Epithelial cell of proximal tubule (primary cell): ENCODE measurements at places on chromosomes 13 and 19. TPM values are rescaled to one million over a fixed set of nuclear protein-coding genes. Genes with fewer than 3 reads are reported as not detected.

DNA sequence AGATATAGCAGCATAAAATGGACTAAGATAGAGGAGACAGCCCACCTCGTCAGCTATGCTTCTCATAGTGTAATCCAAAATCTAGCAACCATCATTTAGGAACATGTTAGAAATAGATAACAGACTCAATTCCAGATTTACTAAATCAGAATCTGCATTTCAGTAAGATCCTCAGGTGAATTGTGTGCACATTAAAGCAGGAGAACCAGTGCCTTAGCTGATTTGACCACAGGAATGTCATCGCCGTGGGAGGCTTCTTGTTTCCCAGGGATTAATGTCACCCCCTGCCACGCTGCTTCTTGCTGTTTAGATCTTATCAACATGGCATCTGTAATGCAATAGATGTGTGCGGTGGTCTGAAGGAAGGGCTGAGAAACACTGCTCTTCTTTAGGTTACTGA, 84.0 kb downstream of the GPC5 start:
- DNase-seq, result no peak

ZIC5 gene
- not detected in 2 replicates for total RNA-seq

- DNase-seq, result peak; percentile 63
Measured at GRCh38 chr13:94119360-94119936, 360.0 kb downstream of the DCT start.

DNA sequence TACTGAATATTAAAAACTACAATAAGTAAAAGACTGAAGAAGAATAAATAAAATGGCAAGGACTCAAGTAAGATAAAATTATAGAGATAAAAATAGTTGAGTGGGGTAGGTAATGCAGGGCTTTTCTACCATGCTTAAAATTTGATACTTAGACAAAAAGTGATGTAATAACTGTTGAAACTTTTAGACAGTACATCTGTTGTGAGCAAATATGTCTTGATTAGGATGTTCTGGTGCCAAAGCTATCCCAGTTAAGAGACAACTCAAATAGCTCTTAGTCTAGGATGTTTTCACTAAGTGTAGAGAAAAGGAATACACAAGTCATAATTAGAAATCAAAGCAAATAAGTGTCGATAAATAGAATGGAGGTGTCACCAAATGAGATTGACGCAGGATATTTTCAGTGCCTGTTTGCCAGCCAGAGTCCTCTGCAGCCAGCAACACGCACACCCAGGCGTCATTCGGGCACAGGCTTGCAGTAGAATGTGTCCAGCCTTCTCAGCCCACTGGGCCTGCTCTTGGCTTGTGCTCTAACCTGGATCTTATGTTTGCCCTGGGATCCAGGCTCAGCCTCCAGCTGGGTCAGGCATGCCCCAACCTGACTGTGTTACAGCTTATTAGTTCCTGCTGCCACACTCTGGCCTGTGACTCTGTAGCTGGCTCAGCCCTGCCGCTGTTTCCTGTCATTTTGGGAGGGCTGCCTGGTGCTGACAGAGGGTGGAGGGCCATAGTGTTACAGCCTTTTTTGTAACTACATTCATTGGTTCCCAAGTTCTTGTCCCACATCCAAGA, 766.2 kb downstream of the PCDH17 start:
- DNase-seq, result no peak

DNA sequence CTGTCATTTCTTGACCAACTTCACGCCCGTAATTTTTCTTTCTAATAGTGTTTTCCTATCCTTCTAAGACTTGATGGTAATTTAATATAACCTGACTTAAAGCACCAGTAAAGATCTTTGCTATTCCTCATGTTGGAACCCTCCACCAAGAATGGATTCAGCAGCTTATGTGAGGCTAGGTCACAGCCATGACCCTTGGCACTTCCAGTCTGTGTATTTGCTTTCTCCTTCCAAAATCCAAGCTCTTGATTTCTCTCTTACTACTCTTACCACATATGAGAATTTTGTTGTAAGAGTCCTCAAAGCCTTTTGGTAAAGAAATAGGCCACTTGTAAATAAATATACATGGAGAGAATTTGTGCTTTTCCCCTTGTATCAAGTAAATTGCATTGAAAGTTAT, 61.4 kb downstream of the DHRS12 start:
- DNase-seq, result no peak

GRCh38 chr13:26571518-26571917, 14.0 kb downstream of the WASF3 start:
- DNase-seq, result no peak

ZNF432 gene
- 1.6 and 2.8 TPM in 2 replicates for total RNA-seq

CDC42EP5 gene
- total RNA-seq, result 5.1 and 33.7 TPM in 2 replicates

- no peak for DNase-seq
Measured at GRCh38 chr13:111132948-111133347, 17.8 kb downstream of the ARHGEF7 start.

NCAN gene
- total RNA-seq, result not detected in 2 replicates

ZNF837 gene
- total RNA-seq, result 2.4 and 11.5 TPM in 2 replicates

DNA sequence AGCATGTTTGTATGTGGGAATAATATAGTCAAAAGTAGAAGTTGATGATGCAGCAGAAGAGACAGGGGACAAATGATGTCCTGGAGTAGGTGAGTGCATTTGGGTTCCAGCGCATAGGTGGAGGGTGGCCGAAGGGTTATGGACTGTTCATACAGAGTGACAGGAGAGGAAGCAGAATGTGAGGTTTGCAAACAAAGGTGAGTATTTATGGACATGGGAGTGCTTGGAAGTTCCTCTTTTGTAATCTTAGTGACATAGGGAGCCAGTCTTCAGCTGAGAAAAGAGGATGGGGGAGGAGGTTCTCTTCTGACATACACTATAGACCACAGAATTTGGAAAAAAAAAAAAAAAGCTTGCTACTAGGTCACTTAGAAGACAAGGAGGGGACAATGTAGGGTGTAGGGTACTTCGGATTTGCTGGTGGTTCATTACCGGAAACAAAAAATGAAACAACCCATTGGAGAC, 331.6 kb downstream of the DLEU7 start:
- no peak for DNase-seq

DNA sequence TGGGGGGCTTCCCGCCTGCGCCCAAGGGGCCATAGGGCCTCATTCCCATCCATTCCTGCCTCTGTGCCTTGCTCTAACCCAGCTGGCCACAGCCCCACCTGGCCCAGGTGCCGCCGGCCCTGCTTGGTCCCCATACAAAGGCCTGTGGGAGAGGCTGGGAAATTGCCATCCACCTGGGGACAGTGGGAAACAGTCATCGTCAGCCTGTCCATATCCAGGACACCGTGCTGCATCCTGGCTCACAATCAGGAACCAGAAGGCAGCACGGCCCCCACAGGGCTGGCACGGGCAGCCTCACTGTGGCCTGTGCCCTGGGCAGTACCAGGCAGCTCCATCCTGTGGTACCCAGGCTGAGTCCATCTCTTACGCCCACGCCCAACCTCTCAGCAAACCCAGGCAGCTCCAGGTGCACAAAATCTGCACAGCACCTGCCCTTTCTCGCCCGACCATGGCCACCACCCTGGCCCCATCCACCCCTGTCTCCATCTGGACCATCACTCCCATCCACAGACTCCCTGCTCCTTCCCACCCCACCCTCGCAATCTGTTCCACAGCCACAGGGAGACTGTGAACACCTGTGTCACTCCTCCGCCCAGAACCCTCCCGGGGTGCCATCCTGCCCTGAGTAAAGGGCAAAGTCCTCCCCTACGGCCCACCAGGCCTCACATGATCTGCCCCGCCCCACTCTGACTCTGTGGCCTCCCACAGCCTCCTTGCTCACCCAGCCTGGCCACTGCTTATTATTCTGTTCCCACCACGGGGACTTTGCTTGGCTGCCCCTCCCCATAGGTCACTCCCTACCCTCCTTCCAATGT, 21.1 kb upstream of the FBXO27 start:
- DNase-seq, result no peak

DNA sequence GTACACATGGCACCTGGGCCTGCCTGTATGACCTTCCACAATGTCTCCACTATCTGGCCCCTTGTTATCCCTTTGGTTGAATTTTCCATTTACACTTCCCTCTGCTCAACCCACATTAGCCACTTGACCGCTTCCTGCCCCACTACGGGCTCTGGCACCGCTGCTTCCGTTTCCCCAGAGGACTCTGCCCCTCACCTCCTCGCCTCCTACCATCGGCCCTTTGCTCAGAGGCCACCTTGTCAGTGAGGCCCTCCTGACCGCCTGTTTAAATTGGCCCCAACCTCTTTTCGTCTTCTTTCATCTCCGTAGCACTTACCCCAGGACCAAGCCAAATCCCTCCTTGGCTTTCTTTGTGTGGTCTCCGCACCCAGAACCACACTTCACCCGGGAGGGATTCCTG, 47.4 kb downstream of the SOX1 start:
- no peak for DNase-seq

CA11 gene
- total RNA-seq, result 0.22 and 6.6 TPM in 2 replicates

B3GNT8 gene
- 1.6 and 2.4 TPM in 2 replicates for total RNA-seq

DNA sequence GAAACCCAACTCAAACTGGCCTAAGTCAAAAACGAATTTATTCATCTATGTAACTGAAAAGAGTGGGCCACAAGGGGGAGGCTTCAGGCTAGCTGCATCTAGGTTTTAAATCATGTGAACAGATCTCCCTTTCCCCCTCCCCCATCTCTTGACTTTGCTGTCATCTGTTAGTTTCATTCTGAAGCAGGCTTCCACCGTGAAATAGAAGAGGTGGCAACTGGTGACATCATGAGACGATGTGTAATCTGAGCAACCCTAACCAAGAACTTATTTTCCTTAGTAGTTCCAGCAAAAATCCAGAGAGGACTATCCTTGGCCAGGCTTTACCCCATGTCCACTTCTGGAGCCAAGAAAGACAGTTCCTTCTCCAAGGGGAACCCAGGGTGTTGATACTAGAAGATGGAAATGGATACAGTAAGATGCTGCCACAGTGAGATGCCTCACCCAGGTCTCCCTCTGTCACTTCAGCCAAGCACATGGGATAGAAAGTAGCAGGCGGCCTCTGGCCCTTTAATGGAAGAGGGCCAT, 9.4 kb downstream of the SAMD4B start:
- DNase-seq, result no peak

LILRB4 gene
- not detected in 2 replicates for total RNA-seq

DNA sequence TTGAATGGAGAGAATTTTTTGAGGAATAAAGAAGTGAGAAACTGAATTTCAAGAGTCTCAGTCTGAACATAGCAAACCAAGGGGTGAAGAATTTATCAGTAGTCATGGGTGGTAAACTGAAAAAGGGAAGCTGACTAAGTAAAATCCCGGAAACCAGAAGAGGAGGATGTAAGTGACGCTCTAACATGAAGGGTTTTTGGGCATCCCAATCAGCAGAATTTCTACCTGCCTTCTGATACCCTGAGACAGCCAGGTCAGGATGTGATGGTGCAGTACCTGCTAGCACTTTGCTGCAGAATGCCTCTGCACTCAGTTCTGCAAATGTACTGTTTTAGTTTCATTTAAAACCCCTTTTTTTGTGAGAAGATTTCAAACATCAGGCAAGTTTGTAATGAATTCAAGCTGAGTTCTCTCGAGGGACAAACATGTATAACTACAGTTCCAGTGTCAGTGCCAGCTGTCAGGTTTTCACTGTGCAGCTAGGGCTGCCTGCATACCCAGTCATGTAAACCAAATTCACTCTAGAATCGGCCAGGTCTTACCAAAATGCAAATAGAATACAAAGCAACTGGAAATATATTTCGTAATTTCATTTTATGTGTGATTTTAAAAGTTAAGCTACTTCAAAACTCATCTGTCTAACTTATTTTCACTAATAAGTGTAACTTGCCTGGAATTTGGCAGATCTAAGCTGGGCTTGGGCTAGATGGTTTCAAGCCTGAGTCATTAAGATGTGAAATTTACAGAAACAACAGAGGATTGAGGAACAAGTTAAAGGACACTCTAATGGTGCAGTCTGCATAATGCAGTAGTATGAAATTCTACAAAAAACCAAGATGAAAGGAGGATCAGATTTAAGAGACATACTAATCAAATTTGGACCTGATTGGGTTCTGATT, 13.8 kb downstream of the METTL21C start:
- no peak for DNase-seq

GRCh38 chr19:35288906-35289305, 3.1 kb upstream of the MAG start:
- DNase-seq, result no peak

DNA sequence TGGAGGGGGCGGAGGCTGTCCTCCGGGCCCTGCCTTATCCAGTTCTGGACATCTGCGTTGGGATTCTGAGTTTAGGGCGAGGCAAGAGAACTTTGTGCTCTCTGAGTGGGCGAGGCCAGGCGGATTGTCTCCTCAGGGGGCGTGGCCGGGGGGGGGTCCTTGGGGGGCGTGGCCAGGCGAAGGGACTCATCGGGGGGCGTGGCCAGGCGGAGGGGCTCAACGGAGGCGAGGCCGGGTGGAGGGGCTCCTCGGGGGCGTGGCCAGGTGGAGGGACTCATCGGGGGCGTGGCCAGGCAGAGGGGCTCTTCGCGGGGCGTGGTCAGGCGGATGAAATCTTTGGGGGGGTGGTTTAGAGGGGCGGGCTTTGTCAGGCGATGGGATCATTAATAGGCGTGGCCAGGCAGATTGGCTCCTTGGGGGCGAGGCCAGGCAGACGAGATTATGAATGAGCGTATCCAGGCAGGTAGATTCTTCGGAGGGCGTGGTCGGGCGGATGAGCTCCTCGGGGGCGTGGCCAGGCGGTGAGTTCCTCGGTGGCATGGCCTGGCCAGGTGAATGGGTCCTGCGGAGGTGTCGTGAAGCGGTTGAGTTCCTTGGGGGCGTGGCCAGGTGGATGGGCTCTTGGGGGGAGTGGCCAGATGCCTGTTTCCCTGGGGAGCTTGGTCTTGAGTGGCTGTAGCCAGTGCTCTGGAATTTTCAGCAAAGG, 10.3 kb upstream of the CACNG7 start:
- no peak for DNase-seq

DNA sequence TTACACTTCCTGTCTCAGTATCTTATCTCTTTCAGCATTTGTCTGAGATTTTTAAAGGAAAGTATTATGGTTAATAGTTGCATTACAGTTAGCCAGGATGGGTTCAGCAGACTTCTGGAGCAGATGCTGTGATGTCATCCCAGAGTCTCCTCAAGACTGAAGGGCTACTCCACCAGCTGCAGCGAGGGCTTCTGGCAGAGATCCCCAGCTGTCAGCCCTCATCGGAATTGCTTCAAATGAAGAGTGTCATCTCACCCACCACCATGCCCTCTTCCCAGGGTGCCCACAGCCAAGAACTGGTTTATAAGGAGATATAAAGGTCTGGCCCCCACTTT, 84.4 kb downstream of the FAM216B start:
- DNase-seq, result no peak

GRCh38 chr19:1767464-1767933, 14.2 kb downstream of the ONECUT3 start:
- no peak for DNase-seq

LENG1 gene
- total RNA-seq, result 6.7 and 11.5 TPM in 2 replicates

- no peak for DNase-seq
Measured at GRCh38 chr19:2500156-2500555, 24.2 kb downstream of the GADD45B start.

- no peak for DNase-seq
Measured at GRCh38 chr13:32746474-32746873, 160.2 kb downstream of the PDS5B start.

- no peak for DNase-seq
Measured at GRCh38 chr19:40304306-40304705, 19.2 kb upstream of the AKT2 start.
